ELR (cell line): ENCODE measurements at places on chromosomes 7 and 10.
A peak's percentile ranks its signal among the peaks of the same experiment; 100 is the strongest.

- DNase-seq, result no peak
These were observed 21.3 kb upstream of the LIPM start for GRCh38 chr10:88781206-88781605.

GRCh38 chr10:9302140-9302746, 1247.8 kb downstream of the GATA3 start:
- peak; percentile 56 for DNase-seq

- DNase-seq, result no peak
These were observed 29.2 kb upstream of the NAMPT start for GRCh38 chr7:106313966-106314365.

GRCh38 chr7:141201145-141201885, 127.5 kb downstream of the TMEM178B start:
- no peak for DNase-seq

GRCh38 chr7:112133328-112133727, 72.9 kb downstream of the DOCK4 start:
- no peak for DNase-seq

GRCh38 chr7:155858521-155859061, 46.3 kb upstream of the SHH start:
- peak; percentile 37 for DNase-seq

GRCh38 chr7:24255139-24255538, 28.9 kb upstream of the NPY start:
- DNase-seq, result peak; percentile 52

DNA sequence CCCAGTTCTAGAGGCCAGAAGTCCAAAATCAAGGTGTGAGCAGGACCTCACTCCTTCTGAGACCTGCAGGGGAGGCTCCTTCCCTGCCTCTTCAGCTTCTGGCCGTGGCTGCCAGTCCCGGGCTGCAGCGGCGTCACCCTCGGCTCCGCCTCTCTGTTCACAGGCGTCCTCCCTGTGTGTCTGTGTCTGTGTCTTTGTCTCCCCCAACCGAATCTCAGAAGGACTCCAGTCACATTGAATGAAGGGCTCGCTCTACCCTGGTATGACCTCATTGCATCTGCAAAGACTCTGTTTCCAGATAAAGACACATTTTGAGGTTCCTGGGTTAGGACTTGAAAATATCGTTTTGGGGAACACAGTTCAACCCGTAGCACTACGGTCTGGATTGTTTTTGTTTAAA, 33.1 kb upstream of the GALNT11 start:
- peak; percentile 49 for DNase-seq

DNA sequence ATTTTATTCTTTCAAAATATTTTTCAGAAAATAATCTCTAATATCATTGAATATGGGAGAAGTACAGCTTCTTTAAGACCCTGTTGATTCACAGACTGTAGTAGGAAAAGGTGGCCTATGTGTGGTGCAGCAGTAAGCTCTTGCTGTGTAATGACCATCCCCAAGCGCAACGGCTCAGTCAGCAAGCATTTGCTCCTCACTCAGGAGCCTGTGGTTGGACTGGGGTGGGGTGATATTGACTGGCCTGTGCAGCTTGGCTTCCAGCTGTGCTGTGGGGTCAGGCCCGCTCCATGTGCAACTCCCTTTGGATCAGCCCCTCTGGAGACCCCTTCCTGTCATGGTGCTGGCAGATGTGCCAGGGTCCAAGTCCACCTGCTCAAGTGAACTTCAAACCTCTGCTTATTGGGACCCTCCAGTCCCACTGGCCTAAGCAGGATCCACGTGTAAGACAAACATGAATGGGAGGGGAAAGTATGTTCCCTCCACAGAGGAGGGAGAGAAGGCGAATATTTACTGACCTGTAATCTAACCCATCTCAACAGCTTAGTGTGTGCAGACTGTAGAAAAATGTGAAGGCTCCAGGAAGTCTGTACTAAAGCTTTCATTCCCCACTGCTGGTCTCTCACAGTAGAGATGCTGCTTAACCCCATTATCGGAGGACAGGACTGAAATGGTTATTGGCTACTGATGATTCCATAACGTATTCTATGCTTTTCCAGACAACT, 239.7 kb downstream of the WDR37 start:
- no peak for DNase-seq

DNA sequence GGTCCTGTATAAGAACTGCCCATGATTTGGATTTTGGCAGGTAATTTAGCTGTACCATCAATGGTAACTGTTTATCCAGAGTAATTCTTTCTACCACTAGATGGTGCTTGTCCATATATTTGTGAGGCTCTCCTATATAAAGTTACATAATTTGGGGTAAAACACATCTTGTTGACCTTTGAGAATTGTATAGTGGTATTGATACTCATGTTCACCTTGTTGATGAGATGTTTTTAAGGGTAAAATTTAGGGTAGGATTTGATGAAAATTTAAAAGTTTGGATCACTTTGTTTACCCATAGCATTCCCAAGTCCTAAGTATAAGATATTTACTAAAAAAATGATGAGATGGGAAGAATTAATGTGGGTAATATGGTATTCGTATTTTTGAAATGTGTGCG, 31.6 kb downstream of the ST7 start:
- DNase-seq, result peak; percentile 53

GRCh38 chr7:73838642-73839041, 3.7 kb downstream of the METTL27 start:
- no peak for DNase-seq

- no peak for DNase-seq
These were observed 13.8 kb downstream of the TAF3 start for GRCh38 chr10:7832060-7832459.

- DNase-seq, result peak; percentile 38
These were observed 31.8 kb upstream of the ABCA13 start for GRCh38 chr7:48139459-48139858.
